Nasal cavity respiratory epithelium epithelial cell of viscerocranial mucosa (primary cell): ENCODE measurements at places on chromosomes 11 and 22. TPM values are rescaled to one million over a fixed set of nuclear protein-coding genes. Genes with fewer than 3 reads are reported as not detected.

The SPI1 gene
- not detected in 2 replicates for total RNA-seq

The MUC6 gene
- not detected in 2 replicates for total RNA-seq

The GNB1L gene
- 5.1 and 9.9 TPM in 2 replicates for total RNA-seq

The IGF2 gene
- 0.07 and 0.34 TPM in 2 replicates for total RNA-seq

The LSP1 gene
- 0.21 and 0.34 TPM in 2 replicates for total RNA-seq

The PLAAT2 gene
- total RNA-seq: 0.50 and 2.4 TPM in 2 replicates

The CDC42EP2 gene
- total RNA-seq: 3.8 and 6.0 TPM in 2 replicates

The CRYBA4 gene
- total RNA-seq: not detected in 2 replicates

The MMP12 gene
- 1.5 TPM in 1 of 2 replicates, not detected in the other for total RNA-seq

The POU2AF1 gene
- total RNA-seq: 0.21 TPM in 1 of 2 replicates, not detected in the other

The SPCS2 gene
- total RNA-seq: 35.9 and 39.8 TPM in 2 replicates

The TSGA10IP gene
- not detected in 2 replicates for total RNA-seq

The TIRAP gene
- total RNA-seq: 4.1 and 5.0 TPM in 2 replicates

The KRTAP5-4 gene
- total RNA-seq: not detected in 2 replicates
